AG09309 (cell line): ENCODE measurements at places on chromosomes 2 and 18.

GRCh38 chr18:27865431-27865830 lies 311.5 kb downstream of the CDH2 start:
- DNase-seq: no peak

DNA sequence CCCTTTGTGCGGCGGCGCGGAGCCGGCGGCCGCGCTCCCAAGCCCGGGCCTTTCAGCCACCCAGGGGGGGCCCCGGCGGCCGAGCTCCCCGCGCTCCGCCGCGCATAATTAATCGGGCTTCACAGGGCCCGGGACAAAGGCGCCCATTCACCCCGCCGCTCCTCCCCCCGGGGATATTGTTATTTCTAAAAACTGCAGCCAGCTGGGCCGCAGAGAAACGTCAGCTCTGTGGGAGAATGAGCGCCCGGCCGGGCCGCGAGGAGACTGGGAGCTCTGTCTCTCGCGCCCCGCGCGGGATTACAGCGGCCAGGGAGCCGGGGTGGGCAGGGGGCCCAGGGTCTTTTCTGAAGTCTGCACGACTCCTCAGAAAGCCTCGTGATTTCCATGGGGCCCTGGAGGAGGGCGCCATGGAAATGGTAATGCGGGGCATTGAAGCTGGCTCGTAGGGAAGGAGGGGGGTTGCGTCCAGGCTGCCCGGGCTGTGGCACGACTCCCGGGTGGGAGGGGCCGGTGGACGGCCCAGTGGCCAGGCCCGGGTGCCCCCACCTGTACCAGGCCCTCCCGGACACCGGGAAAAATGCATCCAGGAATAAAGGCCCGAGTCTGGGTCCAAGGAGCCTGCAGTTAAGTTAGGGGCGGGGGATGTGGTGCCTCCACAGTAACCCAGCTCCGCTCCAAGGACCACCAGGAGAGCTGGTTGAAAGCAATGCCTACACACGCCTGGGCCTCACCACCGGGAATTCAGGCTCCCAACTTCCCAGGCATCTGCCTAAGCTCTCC lies 125.3 kb downstream of the ZFP36L2 start:
- no peak for DNase-seq

GRCh38 chr18:5066380-5066977 lies 130.6 kb downstream of the AKAIN1 start:
- no peak for DNase-seq

GRCh38 chr2:238308177-238308576 lies 12.1 kb upstream of the TRAF3IP1 start:
- no peak for DNase-seq

- DNase-seq: no peak
Observed at GRCh38 chr2:235577404-235578330, 83.8 kb downstream of the AGAP1 start.
